CD4-positive, alpha-beta T cell treated with Interleukin-2 at 100 ng/mL for 4 hours (primary cell): ENCODE measurements at places on chromosomes 6 and 20.

DNA sequence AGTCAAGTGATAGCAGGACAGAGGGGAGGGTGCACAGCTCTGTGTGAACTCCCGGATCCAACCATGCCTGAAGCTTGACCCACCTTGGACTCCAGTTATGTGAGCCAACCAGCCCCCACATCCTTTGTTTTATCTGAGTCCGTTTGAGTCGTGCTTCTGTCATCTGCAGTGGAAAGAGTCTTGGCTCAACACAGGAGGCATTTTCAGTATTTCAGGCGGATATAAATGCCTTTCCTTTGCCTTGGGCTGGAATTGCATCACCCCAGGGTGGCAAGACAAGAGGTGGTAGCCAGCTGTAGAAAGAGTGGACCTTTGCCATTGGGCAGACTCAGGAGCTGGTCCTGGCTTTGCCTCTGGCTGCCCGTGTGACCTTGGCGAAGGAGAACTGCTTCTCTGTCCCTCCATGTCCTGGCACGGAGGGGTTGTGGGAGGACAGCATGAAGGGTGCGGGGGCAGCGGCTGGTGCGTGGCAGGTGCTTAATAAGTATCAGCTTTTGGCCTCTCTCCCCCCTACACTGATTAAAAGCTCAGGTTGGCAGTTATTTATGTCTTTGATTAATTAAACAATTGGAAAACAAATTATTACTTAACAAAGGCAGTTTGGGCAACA is 42.6 kb upstream of the APCDD1L start:
- DNase-seq: no peak

DNA sequence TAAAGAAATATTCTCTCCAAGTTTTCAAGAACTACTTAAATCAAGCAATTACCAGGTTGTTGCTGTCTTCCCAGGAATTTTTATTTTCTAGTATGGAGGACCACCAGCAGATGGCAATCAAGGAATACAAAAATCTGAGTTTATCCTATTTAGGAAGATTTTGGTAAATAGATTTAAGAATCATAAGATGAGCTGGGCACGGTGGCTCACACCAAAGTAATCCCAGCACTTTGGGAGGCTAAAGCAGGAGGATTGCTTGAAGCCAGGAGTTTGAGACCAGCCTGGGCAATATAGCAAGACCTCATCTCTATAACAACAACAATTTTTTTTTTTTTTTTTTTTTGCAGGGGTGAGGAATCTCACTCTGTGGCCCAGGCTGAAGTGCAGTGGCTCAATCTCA is 19.3 kb upstream of the SEC63 start:
- no peak for DNase-seq

DNA sequence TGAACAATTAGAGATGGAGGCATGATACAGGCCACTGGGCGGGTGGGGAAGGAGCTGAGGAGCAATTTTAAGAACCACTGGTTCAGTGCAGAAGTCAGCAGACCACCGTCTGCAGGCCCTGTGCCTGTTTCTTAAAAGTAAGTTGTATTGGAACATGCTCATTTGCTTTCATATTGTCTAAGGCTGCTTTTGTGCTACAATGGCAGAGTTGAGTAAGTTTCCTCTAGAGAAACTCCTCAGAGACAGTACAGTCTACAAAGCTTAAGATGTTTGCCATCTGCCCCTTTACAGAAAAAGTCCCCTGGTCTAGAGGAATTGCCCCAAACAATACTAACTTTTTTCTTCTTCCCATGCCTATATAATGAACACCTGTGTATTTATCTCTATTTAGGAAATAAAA is 28.5 kb upstream of the UBE2J1 start:
- no peak for DNase-seq

DNA sequence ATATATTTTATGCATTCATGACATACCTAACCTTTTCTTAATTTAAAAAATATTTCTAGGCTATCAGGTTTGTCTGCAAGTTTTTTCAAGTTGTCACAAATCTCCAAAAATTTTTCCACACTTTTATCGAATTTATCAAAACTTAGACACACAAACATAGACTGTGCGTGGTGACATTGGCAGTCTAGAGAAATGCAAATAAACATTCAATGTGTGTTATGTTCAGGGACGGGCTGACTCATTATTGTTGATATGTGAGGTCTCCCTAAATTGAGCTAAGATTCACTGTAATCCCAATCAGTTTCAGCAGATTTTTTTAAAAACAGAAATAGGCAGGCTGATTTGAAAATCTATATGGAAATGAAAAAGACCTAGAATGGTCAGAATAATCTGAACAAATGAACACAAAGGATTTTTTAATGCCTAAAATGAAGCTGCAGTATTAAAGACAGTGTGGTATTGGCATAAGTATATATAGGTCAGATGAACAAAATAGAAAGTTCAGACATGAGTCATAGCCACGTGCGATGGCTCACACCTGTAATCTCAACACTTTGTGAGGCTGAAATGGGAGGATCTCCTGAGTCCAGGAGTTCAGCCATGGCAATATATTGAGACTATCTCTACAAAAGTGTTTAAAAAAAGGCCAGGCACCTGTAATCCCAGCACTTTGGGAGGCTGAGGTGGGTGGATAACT is 19.2 kb downstream of the BLTP3A start:
- DNase-seq: no peak

DNA sequence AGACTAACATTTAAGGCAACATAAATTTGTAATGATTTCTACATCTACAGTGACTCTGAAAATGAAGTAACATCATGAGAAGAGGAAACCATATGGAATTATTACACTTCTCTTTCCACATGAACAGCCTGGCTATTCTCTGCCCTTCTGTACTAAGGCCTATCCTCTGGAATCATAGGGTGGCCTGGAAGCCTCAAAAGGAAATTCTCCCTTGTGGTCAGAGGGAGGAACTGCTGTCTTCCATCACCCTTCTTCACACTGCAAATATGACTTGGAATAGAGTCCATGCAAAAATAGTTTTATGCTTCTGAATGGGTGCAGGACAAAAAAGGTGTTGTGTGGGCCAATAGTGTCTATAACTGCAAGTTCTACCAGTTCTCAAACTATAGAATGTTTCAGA is 44.6 kb upstream of the SH3BGRL2 start:
- DNase-seq: no peak

GRCh38 chr6:11450037-11450436 is 87.5 kb upstream of the TMEM170B start:
- no peak for DNase-seq

GRCh38 chr6:148021165-148021564 is 321.5 kb upstream of the SASH1 start:
- no peak for DNase-seq

DNA sequence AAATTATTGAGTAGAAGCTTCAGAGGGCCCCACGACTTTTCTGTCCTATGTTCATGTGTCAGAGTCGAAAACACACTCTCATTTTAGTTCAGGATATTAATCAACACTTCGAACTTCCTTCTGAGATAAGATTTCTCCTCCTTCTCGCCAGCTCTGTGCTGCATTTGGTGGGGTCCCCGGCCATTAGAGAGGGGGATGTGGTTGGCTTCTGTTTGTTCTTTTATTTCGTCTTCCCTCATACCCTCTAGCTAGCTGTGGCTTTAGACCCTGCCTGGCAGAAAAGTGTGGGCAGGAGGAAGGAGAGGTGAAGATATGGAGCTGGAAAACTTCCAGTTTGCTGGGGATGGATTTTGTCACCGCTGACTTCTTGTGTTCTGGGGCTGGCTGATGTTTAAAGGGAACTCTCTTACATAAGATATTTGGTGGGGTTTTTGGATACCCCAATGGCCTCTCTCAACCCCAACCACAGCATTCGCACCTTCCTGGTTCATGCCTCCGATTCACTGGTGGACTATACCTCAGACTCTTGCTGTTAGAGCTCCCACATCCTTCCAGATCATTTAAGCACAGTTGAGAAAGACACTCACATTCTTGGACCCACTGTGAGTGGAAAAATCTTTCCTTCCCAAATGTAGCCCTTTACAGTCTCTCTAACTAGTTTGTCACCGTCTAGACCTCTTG is 30.7 kb upstream of the TMX4 start:
- DNase-seq: no peak

GRCh38 chr6:75933387-75933975 is 139.0 kb downstream of the IMPG1 start:
- no peak for DNase-seq

DNA sequence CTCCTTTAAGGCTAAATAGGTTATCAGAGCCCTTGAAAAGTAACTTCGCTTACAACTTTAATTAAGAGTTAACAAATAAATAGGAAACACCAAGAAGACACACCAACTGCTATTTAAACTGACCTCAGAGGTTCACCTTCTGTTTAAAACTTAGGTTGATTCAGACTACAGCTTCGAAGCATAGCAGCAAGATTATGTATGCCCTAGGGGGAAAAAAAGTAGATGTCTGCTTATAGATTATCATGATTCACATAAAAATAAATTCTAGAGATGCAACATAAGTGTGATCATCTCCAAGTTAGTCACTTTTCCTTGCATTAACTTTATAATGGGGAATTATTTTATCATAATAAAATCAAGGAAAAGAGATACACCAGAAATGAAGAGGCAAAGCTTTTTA is 8.9 kb downstream of the PNISR start:
- DNase-seq: no peak

GRCh38 chr6:38262026-38262425 is 377.7 kb downstream of the BTBD9 start:
- DNase-seq: no peak

- DNase-seq: peak; percentile 42
Measured at GRCh38 chr20:48822879-48823385, 4.9 kb downstream of the PREX1 start.

DNA sequence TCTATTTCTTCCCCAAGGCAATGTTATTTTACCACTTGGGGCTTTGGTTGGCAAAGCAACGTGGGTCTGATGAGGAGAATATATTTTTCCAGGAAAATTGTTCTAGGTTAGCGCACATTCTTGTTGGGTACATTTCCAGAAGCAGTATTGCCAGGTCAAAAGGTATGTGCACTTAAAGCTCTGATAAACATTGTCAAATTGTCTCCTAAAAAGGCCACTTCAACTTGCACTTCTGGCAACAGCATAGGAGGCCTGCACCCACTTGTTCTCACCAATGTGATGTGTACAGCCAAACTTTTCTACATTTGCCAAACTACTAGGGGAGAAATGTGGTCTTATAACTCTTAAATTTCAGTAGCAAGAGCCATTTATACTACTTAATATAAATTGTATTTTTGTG is 197.5 kb upstream of the COL21A1 start:
- DNase-seq: no peak

- DNase-seq: no peak
Measured at GRCh38 chr6:77463308-77463860, at the start of gene HTR1B. Gene HTR1B, minus strand, starts transcription at chr6:77463491. Its CDS starts 88 bp downstream, at chr6:77463403.

GRCh38 chr6:126944512-126944911 is 174.0 kb upstream of the RSPO3 start:
- no peak for DNase-seq

DNA sequence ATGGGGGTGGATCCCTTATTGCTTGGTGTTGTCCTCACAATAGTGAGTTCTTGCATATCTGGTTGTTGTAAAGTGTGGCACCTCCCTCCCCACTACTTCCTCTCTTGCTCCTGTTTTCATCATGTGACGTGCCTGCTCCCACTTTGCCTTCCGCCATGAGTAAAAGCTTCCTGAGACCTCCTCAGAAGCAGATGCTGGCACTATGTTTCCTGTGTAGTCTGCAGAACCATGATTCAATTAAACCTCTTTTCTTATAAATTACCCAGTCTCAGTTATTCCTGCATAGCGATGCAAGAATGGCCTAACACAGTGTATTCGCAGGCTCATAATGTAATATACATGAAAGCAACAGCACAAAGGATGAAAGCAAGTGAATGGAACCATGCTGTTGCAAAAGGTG is 28.4 kb upstream of the ANKRD60 start:
- DNase-seq: no peak

- no peak for DNase-seq
Measured at GRCh38 chr20:44662261-44662660, 10.8 kb upstream of the ADA start.

DNA sequence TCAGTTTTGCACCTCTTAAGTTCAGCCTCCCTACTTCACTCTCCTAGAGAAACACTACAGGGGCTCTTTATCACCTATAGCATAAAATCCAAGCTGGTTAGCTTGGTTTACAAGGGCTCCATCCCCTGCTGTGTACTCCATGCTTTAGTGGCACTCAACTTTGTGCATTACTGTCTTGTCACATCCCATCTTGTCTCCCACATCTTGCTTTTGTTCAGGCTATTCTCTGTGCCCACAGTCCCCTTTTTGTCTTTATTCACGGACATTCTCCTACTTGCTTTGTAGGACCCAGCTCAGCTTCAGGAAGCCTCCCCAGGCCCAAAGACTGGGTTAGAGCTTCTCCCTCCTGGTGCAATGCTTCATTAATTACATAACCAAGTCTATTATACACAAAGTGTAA is 107.9 kb upstream of the SPACA1 start:
- no peak for DNase-seq

DNA sequence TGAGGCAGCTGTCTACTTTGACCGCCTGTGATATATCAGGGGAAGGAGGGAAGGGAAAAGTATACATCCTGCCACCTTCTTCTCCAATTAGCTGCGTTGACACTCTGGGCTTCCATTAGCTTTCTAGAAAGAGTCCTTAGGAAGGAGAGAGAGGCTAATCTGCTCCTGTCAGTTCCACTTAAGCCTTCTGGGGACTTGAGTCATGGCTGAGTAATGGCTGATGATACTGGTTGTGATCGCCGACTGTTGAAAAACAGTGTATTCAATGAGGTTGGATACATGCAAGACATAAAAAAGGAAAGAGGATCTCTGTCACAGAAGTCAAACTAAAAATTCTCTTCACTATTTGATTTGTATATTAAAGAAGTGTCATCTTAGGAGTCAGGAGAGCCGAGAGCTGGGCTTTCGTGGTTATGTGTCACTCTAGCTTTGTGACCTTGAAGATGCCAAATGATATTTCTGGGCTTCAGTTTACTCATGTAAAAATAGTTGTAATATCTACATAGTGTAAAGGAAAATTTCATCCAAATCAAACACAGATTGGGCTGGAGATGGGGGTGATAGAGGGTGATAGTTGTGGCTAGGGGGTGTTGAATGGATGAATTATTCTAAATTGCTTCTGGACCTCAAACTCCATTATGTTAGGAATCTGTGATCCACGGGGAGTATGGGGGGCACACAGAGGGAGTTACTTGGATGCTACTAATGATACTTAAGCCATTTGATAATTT is 189.0 kb downstream of the UST start:
- DNase-seq: no peak

DNA sequence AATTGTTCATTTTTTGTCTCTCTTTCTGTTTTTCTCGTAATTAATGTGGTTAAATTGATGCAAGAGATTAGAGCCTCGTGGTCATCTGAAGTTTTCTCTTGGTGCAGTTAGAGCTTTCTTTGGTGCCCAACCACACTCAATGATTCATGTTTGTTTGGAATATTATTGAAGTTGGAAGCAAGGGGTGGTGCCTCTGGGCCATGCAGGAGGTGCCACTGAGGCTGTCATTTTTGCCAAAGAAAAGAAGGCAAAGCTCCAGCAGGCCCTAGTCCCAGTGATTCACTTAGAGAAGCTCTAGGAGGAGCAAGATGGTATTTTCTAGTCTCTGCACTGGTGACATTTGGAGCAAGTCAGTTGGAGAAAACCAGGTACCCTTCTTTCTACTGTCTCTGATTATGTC is 144.5 kb upstream of the RALGAPA2 start:
- no peak for DNase-seq
